ENCODE measurements at places on chromosomes 12 and 14.

DNA sequence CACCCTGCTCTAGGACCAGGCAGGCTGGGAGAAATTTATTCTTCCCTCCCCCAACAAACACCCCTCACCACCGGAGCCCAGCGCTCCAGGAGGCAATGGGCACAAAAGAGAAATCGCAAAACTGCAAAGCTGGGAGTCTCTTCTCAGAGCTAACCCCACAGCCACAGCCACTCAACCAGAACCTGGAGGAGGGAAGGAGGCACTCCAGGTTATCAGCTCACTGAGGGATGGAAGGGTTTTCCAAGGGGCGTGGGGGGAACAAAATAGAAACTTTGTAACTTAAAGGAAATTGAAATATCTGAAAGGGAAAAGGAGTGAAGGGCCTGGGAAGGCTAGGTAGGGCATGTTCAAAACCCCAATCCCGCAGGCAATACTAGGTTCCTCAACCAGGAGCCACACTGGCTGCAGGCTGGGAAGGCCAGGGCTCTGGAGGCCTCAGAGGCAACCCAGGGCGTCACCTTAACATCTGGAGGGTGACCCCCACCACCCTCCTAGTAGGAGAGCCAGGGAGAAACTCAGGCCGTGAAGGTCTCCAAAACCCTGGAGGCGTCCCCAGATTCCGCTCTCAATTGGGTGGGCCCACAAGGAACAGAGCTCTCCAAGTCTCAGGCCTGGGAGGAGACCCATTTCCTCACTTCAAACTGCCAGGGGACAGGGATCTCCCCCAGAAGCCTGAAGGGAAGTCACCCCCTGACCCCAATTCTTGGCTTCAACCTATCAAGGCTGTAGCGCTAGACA, 3.2 kb downstream of the KDM2B start:
- no peak for DNase-seq

DNA sequence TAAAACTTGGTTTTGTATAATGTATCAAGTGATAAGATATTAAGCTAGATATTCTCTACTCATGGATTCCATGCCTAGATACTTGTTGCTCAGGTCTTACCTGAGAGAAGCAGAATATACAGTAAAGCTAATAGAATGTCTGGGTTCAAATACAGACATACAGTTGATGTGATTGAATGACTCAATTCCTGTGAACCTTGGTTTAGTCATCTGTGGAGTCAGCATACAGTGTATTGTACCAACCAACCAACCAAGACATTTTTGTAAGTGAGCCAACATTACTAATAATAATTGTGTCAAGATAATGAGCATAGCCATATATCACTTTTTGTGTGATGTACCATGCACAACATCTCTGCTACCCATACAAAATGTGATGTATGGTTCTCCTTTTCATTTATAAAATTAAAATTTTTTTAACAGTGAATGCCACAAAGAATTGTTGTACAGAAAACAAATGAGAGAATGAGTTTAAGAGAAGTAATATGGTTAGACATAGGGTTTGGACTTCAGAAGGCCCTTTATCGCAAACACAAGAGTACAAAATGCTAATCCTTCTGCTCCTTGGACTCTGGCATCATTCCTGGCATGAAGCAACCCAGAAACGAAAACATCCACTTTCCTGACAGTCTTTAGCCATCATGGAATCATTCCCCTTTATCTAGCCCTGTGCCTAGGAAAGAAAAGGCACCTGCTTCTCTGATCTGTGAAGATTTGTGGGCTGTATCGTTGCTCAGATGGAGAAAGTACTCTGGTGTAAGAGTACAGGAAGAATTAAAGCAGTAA, 977.2 kb upstream of the USP15 start:
- DNase-seq, result no peak

DNA sequence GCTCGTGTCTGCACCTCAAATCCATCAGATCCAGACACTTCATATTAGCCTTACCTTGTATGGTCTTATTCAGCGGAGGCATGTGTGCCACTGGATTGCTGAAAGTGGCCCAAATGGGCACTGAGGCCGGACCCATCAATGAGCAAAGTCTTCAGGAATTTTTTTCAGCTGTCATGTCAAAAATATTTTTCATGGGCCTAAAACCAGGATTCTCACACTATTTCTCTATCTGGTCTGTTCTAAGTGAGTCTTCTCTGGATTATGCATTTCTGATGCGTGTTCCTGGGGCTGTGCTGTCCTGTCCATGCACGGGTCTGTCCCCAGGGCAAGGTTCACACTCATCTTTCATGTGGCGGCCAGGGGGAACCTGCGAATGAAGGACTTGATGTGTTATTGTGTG, 94.6 kb downstream of the KCNA5 start:
- DNase-seq, result no peak

GRCh38 chr14:77883131-77883846, 83.4 kb downstream of the ADCK1 start:
- no peak for DNase-seq
